ENCODE measurements at places on chromosomes 5 and 9. TPM values are rescaled to one million over a fixed set of nuclear protein-coding genes. Genes with fewer than 3 reads are reported as not detected.

The MLANA gene
- not detected for total RNA-seq

The PCDHGA7 gene
- 0.62 TPM for total RNA-seq

The PCDHB12 gene
- 0.87 TPM for total RNA-seq

The TNFSF8 gene
- not detected for total RNA-seq

The LHX2 gene
- not detected for total RNA-seq

The OR1J2 gene
- total RNA-seq = not detected

The SLC6A19 gene
- total RNA-seq = not detected

The KIF4B gene
- not detected for total RNA-seq

The LHX3 gene
- not detected for total RNA-seq

The KIF2A gene
- 70.1 TPM for total RNA-seq

The ARHGEF37 gene
- 1.4 TPM for total RNA-seq

- peak; percentile 14 for DNase-seq
These were observed 267.6 kb upstream of the DMRT1 start for GRCh38 chr9:573691-574410.

GRCh38 chr5:151184316-151185042 lies 26.9 kb upstream of the ANXA6 start:
- DNase-seq = no peak

DNA sequence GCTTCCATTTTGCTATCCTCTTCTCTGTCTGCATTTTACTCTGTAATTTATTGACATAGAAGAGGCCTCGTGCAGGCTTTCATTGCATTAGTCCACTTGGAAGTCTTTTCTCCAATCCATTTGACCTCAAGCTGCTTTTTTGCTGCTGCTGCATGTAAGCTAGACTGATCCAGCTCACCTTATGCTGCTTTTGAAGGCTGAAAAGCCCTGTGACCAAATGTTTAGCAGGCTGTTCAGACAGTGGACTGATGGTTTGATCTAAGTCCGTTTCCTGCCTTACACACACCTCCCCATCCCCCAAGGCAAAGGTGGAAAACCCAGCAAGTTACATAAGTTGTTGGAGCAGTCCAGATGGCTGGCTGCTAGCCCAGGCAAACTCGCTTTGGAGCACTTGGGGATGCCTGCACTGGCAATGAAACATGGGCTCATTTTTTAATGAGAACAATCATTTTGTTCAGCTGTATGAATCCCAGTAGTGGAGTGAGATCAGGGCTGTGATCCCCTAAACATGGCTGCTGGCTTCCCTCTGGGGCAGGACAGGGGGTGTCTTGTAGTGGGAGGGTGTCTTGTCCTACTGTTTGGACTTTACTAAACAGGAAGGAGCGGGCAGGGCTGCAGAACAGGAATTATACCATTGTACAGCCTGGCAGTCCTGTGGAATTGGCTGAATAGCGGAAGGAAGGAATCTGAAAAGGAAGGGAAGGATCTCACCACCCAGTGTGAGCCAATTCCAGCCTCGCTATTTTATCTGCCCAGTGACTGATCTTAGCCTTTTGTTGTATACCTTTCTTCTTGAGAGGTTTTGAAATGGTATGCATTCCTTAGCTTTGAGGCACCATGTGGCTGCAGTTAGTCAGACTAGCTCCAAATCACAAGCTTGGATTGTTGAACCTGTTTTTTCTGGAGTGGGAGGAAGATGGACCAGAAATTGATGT lies 212.0 kb downstream of the ARHGAP26 start:
- DNase-seq = peak; percentile 95

DNA sequence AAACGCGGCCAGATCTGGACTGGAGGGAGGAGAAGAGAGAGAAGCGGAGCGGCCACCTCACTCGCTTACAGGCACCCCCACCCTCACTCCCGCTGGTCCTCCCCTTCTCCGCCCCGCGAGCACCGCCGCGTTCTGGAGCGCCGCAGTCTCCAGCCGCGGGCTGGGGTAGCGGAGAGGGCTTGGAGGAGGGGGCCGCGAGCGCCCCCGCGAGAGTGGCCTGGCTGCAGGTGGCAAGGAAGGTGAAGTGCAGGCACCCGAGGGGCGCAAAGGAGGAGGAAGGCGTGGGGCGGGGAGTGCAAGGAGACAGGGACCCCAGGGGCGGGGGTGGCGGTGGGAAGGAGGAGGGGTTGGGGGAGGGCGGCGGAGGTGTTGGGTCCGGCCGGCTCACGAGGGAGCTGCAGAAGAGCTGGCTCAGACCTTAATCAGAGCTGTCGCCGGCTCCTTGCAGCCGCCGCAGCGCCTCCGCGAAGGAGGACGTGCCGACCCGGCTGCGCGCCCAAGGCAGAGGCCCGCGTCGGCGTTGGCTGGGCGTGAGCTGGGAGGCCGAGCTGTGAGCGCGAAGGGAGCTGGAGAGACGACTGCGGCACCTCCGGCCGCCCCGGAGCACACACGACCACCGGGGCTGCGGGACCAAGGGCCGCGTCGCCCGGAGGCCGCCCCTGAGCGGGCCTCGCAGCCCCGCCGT lies at the start of gene DMRT3:
Gene DMRT3, plus strand, starts transcription at position 398 of the 685 bp plus-strand sequence. CDS start 347 bp downstream, outside the sequence.
- no peak for DNase-seq

- DNase-seq = no peak
These were observed 18.0 kb upstream of the CAPSL start for GRCh38 chr5:35956429-35956828.

DNA sequence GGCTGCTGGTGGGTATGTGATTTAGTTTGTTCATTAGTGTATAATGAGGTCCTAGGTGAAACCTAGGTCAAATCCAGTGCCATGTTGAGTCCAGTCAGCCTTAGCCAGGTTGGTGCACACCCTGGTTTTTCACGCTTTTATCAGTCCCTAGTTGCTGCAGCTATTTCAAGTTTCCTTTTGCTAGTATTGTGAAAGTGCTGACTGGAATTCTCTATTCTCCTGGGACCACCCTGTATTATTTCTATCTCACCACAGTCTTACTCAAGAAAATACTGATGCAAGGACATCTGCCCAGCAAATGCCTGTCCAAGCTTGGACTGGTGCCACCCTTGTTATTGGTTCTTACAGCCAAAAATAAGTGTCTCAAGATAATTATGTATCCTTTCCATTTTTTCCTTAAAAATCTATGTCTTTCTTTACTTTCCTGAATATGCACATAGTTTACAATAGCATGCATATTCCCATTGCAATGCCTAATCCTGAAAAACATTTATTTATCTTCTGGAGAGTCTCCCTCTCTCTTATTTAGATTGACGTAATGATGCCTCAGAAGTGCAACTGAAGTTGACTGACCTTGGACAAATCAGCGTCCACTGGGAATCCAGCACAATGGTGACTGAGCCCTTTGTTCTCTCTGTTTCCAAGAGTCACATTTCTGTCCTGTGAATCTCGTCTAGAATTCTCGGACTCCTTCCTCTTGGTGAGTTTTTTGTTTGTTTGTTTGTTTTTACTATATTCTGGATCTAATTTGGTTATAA lies 1075.0 kb downstream of the CDH9 start:
- no peak for DNase-seq

GRCh38 chr5:78929833-78930232 lies 55.3 kb downstream of the ARSB start:
- no peak for DNase-seq

DNA sequence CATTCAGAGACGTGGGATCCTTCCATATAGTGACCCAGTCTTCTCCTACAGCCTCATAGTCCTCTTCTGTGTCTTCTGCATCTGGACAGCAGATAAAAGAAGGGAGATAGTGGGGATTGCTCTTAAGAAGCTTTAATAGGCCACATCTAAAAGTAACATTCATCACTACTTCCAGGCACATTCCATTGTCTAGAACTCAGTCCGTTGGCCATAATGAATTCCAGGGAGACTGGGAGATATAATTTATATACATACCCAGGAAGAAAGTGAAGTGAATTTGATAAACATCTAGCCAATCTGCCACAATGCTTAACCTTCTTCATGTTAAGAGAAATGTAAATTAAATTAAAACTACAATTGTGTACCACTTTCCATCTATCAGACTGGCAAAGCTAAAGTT lies 22.5 kb upstream of the GLIPR2 start:
- DNase-seq = no peak

DNA sequence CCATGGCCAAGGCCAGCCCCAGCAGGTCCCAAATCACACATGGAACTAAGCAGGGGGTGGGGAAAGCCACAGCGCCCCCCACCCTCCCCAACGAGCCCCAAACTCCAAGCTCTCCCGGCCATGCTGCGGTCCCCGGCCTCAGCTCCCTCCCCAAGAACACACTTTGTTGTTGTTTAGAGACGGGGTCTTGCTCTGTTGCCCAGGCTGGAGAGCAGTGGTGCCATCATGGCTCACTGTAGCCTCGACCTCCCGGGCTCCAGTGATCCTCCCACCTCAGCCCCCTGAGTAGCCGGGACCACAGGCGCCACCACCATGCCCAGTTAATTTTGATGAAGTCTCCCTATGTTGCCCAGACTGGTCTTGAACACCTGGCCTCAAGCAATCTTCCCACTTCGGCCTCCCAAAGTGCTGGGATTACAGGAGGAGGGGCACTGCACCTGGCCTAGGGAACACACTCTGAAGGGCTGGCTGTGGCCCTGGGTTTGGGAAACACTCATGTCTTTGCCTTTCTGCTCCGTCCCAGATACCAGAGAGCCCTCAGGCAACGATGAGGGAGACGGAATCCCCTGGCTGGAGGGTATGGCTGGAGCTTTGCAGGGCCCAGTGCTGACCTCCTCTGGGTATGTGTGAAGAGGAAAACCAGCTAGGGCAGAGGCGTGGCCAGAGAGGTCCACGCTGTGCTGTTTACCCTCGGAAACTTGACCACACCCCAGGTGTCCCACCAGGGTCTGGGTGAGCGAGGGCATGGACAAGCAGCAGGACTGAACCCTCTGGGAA lies 53.2 kb upstream of the UBAC1 start:
- no peak for DNase-seq

DNA sequence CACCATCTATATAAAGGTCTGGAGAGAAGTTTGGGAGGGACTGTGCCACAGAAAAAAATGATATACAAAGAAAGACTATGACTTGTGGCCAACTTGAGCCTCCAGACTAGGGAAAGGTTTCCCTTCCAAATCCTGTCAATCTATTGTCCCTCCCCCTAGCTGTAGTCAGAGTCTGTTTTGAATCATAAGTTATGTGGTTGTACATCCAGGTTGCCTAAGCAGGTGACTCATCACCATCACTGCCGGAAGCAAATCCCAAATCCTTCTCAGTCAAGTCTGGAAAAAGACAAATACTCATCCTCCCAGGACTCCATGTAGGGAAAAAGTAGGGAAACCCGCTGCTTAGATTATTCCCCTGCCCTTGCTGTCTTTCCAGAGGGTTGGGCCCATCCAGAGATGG lies 235.7 kb downstream of the CDK5RAP2 start:
- DNase-seq = peak; percentile 80

DNA sequence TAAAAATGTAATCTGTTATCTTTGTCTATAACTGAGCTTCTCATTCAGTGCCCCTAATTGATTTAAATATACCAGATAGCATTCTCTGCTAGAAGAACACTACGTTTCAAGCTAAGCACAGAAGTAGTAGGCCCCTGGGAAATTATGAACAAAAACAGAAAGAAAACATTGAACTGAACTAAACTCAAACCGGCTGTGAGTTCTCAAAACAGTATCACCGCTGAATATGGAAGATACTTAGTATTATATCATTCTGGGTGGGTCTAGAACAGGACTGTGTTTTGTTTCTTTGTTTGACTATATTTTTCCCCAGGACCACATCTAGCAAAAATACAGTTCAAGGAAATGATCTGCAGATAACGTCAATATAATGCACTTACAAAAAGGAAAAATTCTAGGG lies 95.1 kb upstream of the HMHB1 start:
- no peak for DNase-seq

GRCh38 chr9:121807069-121807822 lies 155.8 kb downstream of the DAB2IP start:
- DNase-seq = no peak

DNA sequence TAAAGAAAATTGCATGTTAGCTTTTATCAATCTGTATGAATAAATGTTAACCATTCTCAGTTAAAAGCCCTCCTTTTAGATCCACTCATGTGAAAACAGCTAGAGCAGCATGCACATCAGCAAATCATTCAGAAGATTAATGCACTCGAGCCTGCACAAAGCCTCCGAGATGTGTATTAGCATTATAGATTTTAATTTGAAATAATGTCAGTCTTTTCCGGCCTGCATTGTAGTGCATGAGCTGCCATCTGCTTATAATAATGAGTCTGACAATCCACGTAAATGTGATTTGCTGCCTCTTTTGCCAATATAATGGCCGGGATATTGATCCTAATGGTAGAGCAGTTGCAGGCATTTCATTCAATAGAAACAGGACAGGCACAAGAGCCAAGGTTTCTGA lies 585.1 kb downstream of the IRX1 start:
- DNase-seq = no peak

DNA sequence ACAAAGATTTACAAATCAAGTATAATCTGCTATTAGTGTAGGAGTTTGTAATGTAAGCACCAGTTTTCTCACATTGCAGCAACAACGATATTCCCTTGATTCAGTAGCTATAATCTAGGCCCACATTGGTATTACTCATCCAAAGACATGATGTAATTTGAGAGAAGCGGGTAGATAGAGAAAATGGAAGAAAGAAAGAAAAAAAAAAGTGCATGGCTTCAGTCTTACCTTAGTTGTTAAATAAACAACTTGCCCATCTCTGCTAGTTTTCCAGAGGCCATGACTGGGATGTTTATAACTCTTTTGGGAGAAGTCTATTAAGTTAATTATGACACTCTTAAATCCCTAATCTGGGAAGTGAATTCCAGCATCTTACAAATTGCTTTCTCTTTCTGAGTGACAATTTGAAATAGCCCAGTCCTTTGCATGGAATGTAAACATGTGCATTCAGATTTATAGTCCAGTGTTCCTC lies 2.8 kb downstream of the MELK start:
- DNase-seq = no peak

GRCh38 chr5:154444556-154445421 lies 1.0 kb upstream of the SAP30L start:
- no peak for DNase-seq

DNA sequence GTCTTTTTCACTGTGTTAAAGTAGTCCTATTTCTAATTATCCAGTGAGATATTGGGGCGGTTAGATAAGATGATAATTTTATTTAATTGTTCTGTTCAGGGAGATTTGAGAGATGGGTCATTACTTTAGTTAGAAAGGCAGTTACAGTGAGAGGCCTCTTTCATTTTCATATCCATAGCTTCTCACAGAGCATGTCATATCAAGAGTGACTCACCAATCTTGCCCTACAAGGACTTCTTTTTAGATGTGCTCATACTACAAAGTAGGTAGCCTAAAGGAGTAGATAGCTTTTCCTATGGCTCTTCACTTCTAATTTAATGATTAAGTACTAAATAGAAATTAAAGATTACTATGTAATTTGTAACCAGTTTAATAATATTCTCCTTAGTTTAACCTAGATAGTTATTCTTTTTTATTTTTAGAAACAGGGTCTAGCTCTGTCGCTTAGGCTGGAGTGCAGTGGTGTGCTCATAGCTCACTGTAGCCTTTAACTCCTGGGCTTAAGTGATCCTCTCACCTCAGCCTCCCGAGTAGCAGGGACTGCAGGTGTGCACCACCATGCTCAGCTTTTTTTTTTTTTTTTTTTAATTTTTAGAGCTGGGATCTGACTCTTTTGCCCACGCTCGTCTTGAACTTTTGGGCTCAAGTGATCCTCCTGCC lies 71.0 kb downstream of the FER start:
- peak; percentile 63 for DNase-seq

DNA sequence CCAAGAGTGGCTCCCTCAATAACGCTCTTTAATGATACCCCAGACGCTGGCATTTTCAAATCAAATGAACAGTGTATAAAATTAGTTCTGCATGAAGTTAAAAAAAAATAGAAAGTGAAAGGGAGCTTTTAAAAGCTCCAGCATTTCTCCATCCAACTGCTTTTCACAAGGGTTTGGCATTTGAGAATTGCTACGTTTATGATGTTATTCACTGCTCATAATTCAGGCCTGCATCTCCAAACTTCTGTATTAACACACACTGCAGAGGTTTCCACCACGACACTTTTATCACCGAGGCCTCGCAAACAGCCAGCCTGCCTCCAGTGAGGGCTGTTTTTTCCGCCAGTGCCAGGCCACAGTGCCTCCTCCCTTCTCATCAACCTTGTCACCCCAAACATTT lies 205.5 kb upstream of the EFNA5 start:
- no peak for DNase-seq

Data from astrocyte (in vitro differentiated cells and primary cell).